ENCODE measurements at places on chromosomes 12 and 14. TPM values are rescaled to one million over a fixed set of nuclear protein-coding genes. Genes with fewer than 3 reads are reported as not detected.

DNA sequence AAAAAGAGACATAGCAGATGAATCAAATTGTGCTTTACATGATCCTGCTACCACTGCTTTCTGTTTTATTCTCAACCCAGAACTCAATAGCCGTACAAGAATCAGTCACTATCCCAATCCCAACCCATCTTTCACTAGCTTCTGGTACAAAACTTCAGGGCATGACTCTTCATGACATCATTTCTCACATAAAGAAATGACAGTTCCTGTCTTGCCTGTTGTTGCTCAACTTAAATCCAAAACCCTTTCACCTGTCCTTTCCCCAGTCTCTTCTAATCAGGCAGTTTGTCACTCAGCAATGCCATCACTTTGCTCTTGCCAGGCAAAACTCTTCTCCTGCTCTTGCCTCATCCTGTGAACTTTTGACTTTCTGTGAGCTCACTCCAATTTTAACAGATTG, 962.8 kb downstream of the GALC start:
- H3K4me1 ChIP-seq: no peaks in the 10 kb centered on the region
- H3K27ac ChIP-seq: no peak overlapping the region
- no peak overlapping the region for H3K4me3 ChIP-seq
- no peak for DNase-seq

The TMEM30B gene
- 0.15 TPM for polyA plus RNA-seq

The GLT8D2 gene
- 69.5 TPM for polyA plus RNA-seq

DNA sequence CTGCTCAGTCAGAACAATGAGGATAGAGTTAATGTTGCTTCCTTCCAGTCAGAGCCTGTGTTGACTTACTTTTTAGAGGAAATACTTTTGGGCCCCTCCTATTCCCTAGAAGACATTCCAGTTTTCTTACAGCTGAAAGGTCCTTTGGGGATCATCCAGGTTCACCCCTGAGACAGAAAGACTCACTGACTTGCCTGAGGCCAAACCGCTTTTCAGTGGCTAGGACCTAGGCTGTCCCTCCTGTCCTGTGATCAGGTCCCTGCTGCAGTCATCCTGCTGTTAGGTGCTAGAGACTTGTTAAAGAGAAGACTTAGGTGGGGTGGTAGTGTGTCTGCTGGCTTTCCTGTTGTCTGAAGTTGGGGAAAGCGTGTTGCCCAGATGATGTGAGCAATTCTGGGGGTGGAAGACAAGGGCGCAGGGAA, 39.6 kb downstream of the SUSD6 start:
- no peaks in the 10 kb centered on the region for H3K27me3 ChIP-seq
- no peak overlapping the region for H3K4me3 ChIP-seq
- peaks cover 27% of the 10 kb centered on the region for H3K4me1 ChIP-seq
- DNase-seq: no peak

GRCh38 chr14:32594766-32595165, 265.7 kb downstream of the AKAP6 start:
- H3K27me3 ChIP-seq: no peaks in the 10 kb centered on the region
- peaks cover 48% of the 10 kb centered on the region for H3K4me1 ChIP-seq
- no peak for DNase-seq
- no peak overlapping the region for H3K4me3 ChIP-seq
- no peaks in the 10 kb centered on the region for H3K36me3 ChIP-seq

DNA sequence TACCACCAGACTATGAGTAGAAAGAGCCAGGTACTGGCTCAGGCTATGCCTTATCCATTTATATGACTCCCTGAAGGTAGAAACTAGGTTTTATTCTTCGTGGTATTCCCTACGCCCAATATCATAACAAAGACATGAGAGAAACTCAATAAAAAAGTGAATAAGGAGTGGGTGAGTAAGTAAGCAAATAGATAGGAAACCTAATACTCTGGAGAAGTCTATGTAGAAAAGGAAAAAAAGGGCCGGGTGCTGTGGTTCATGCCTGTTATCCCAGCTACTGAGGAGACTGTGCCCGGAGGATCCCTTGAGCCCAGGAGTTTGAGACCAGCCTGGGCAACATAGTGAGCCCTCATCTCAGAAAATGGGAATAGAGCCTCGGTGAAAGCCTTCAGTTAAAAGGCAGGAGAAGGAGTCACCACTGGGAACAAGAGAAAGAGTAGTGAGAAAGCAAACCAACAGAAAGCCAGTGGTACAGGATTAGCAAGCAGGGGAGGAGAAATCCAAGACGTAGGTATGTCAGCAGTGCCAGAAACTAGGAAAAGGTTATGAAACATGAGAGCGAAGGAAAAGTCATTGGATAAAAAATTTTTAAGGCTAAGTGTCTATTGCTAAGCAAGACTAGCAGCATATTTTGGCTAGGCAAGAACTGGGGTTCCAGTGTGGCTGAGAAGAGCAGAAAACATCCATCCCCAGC, 6.0 kb upstream of the OR6J1 start:
- no peaks in the 10 kb centered on the region for H3K4me1 ChIP-seq
- DNase-seq: no peak
- no peaks in the 10 kb centered on the region for H3K36me3 ChIP-seq
- peaks cover 25% of the 10 kb centered on the region for H3K27me3 ChIP-seq
- H3K4me3 ChIP-seq: no peak overlapping the region

The EVL gene
- 34.2 TPM for polyA plus RNA-seq

The KRT86 gene
- 0.56 TPM for polyA plus RNA-seq

DNA sequence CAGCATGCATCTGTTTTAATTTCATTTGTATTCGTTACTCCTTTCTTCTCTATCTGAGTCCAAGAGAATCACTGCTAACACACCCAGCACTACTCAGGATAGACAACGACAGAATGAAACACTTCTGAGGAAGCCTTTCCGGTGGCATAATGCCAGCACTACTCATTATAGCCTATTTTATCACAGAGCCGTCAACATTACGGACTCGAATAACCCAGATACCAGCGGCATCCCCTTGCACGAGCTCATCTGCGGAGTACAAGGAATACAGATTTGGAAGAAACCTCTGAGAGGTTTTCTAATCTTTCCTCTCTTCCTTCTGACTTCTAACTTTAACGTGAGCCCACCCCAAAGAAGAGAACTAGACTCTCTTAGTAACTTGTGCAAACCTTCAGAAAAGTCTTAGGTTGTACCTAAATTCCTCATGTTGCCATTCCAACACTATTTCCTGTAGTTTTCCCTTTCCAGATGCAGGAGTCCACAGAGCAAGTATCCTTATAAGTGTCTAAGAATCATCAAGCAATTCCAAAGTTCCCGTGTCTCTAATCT, 248.1 kb downstream of the APAF1 start:
- H3K27me3 ChIP-seq: peaks cover 28% of the 10 kb centered on the region
- H3K36me3 ChIP-seq: no peaks in the 10 kb centered on the region
- H3K4me1 ChIP-seq: no peaks in the 10 kb centered on the region
- H3K4me3 ChIP-seq: no peak overlapping the region
- no peak overlapping the region for H3K27ac ChIP-seq

The CPNE8 gene
- polyA plus RNA-seq: not detected
